ENCODE measurements at places on chromosomes 12 and 14.

DNA sequence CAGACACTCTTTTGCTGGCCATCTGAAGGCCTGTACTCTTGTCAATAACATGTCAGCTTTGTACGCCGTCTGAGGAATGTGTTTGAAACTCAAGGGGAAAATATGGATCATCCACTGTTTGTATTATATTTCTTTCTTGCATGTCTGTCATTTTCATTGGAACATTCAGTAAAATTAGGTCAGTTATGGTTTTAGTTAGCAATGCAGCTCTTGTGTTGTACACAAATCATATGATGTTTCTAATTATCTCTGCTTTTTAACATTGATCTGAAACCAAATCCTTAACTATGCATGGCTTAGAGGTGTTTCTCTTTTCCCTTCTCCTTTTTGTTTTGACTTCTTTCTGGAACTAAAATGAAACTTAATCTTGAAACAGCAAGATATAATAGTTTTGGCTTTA, 333.6 kb upstream of the PRICKLE1 start:
- DNase-seq = no peak

DNA sequence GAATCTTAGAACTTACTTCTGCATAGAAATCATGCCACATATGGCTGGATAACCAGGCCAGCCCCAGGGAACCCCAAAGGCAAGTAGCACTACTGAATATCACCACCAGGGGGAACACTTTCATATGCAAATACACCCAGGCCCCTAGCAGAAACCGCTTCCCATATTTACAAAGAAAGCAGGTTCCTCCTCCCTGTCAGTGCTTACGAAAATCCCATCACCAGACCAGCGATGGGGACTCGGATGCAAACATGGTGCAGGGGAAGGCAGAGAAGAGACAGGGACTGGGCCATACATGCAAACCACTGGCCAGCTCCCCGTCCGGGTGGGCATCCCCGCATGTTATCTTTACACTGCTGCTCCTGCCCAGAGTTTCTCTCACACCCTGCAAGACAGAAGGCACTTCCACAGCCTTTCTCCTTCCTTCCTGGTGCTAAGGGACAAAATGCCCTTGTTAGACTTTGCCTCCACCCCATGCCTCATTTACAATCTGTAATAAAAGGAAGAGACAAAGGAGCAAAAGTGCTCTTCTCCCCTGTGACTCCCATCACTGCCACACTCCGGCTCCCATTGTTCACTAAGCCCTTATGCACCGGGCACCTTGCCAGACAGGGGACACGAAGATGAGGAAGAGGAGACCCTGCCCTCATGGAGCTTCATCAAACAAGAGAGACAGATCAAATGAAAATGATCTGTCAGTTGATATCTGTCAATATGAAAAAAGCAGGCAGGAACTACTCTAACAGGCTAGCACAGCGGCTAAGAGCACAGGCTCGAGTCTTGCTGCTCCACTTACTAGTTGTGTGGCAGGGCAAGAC, 62.3 kb downstream of the PTPN21 start:
- peak; percentile 47 for DNase-seq

GRCh38 chr14:32004300-32004699, 72.8 kb upstream of the ARHGAP5 start:
- DNase-seq = peak; percentile 28

DNA sequence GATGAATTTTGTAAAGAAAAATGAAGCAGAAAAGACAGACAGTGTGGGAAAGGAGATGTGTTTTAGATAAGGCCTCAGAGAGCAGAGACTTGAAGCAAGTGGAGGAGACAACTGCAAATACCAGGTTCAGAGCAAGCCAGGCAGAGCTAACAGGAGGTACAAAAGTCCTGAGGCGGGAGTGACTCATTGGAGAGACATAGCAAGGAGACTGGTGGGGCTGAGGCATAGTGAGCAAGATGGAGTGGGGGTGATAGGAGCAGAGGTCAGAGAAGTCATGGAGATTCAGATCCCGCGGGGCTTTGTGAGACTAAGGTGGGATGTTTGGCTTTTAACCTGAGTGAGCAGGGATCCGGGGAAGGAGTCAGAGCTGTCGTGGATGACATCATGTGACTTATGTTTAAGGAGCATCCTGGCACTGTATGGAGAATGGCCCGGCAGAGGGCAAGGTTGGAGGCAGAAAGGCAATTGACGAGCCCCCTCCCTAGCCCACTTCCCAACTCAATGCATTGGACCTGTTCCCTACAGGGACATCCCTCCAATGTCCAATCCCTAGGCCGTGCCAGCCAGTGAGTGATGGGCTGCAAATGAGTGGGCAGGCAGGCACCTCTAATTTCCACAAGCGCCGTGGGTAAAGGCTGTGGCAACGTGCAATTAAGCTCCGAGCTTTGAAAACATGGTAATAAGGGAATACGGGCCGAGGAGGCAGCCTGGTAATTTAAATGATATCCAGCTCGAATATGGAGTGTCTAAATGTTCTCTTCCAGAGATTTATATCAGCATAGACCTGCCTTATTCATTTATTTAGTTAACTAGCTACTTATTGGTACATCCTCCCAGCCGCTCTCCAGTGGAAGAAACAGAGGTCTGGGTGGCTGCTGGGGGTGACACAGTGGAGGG, 206.8 kb upstream of the LHX5 start:
- DNase-seq = no peak

GRCh38 chr14:69827560-69827959, 30.5 kb upstream of the SLC10A1 start:
- DNase-seq = peak; percentile 28

GRCh38 chr12:117622087-117622486, 260.7 kb upstream of the NOS1 start:
- no peak for DNase-seq

- no peak for DNase-seq
Measured at GRCh38 chr12:21934173-21934572, 7.1 kb downstream of the ABCC9 start.

GRCh38 chr14:22685467-22685866, 41.3 kb upstream of the OR6J1 start:
- DNase-seq = no peak

DNA sequence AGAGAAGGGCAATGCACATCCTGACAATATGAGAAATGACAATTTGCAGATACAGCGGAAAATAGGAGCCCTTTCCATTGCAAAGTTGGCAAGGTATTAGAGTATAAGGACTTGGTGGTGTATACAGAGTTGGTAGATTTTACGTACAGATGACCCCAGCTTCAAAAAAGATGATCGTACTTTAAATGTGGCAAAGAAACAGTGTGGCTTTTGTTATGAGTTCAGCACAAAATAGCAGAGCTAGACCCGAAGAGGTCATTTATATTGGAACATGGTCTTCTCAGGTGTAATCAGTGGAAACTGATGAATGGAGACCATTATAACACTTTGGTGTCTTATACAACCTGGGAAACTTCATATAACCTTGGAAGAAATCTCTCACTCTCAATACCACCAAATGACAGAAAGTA, 2.3 kb downstream of the CLEC2B start:
- no peak for DNase-seq

DNA sequence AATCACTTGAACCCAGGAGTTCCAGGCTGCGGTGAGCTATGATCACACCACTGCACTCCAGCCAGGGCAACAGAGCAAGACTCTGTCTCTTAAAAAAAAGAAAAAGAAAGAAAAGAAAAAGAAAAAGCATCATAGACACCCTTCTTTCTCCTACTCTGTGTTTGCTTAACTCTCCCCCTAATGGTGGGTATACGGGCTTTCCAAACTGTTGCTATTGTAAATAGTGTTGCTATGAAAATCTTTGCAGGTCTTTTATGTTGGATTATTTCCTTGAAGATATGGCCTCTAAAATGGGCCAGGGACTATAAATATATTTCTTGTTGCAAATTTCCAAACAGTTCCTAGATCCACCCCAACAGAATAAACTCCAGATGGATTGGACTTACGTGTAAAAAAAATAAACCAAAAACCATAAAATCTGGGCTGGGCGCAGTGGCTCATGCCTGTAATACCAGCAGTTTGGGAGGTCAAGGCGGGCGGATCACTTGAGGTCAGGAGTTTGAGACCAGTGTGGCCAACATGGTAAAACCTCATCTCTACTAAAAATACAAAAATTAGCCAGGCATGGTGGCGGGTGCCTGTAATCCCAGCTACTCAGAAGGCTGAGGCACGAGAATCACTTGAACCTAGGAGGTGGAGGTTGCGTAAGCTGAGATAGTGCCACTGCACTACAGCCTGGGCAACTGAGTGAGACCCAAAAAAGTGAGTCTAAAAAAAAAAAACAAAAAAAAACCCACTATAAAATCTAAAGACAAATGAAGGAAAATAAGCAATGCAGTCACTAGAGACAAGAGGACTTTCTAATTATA, 25.9 kb downstream of the NFKBIA start:
- DNase-seq = no peak

GRCh38 chr14:21089271-21089670, 9.2 kb downstream of the ZNF219 start:
- no peak for DNase-seq

DNA sequence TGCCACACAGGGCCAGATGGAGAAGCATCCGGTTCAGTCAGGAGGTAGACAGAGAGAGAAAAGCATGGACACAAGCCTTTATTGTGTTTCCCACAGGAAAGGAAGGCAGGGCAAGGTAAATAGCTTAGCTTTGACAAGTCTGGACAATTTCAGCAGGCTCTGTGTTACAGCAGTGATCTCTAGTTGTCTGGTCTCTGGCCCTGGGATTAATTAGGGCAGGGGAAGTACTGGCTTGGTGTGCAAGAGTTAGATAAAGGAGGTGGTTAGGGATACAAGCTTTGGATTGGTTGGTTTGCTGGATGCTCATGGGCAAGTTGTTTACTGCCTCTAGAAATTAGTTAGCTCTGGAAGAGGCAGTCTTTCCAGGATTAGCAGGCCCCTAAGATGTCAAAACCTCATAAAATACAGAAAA, 15.1 kb upstream of the NGDN start:
- DNase-seq = no peak

DNA sequence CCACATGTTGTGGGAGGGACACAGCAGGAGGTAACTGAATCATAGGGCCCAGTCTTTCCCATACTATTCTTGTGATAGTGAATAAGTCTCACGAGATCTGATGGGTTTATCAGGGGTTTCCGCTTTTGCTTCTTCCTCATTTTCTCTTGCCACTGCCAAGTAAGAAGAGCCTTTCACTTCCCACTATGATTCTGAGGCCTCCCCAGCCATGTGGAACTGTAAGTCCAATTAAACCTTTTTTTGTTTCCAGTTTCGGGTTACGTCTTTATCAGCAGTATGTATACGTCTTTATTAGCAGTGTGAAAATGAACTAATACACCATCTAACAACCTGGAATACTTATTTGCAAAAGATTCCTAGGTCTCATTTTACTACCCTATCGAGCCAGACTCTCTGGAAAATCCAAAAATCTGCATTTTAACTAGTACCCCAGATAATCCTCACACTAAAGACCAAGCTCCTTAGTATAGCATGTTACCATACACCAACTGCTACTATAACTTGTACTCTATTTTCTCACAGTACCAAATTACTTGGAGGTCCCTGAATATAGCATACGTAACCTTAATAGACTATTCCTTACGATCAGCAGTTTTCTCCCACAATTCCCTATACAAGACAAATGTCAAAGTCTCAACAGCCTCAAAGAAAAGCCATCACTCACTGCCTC, 11.5 kb downstream of the GTF2A1 start:
- no peak for DNase-seq

GRCh38 chr14:61130512-61131260, 149.6 kb downstream of the SLC38A6 start:
- no peak for DNase-seq

DNA sequence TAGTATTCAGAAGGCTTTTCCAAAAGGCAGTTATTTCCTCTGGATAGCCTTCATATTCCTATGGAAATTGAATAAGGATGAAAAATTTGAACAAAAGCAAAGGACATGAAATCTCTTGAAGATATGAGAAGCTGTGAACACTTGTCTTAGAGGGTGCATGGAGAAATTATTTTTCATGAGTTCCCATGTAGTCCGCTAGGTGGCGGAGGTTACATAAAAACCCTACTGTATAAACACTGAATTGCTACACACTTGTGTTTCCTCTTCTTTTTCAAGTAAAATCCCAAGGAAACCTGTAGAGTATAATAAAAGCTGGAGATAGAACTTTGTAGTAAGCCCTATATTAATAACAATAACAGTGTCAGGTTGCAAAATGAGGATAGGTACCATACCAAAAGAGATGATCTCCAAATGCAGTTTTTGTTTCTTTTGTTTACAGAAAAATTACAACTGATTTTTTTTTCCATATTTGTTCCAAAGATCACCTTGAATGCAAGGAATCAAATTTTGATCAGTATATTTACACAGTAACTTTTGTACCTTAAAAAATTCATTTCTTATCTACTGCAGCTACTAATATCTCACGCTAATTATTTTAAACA, 37.8 kb upstream of the OR4E1 start:
- DNase-seq = peak; percentile 7
